NCI-H1417 treated with DMSO at 0.1 percent for 48 hours (cell line): ENCODE measurements at places on chromosomes 6 and 20.

DNA sequence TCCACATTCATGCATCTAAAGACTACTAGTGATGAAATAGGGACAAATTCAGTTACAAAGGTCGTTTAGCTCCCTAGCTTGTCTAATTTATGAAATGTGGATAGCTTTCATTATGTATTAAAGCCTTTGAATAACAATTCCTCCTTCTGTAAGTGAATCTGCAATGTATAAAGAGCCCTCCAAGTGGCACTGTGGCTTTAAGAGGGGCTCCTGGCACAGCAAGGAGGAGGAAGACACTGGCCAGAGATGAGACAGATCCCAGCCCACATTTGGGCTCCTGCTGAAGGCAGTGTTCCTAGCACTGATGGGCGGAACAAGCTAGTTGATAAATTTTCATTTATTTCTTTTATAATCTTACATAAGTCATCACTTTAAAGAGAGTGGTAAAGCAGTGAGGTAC lies 17.6 kb upstream of the FUCA2 start:
- DNase-seq = no peak

- no peak for DNase-seq
Observed at GRCh38 chr6:127968394-127968793, 67.5 kb upstream of the THEMIS start.

- no peak for DNase-seq
Observed at GRCh38 chr6:104956731-104957294, at the start of gene LIN28B. Gene LIN28B (plus strand): TSS chr6:104957107. CDS start chr6:104957251, 144 bp downstream.

GRCh38 chr6:54232703-54233102 lies 75.5 kb upstream of the TINAG start:
- DNase-seq = no peak

GRCh38 chr6:16333580-16333979 lies 95.2 kb downstream of the GMPR start:
- DNase-seq = no peak

GRCh38 chr6:161532536-161532935 lies 258.7 kb upstream of the AGPAT4 start:
- DNase-seq = no peak

GRCh38 chr6:82237013-82237412 lies 10.5 kb downstream of the IBTK start:
- no peak for DNase-seq

DNA sequence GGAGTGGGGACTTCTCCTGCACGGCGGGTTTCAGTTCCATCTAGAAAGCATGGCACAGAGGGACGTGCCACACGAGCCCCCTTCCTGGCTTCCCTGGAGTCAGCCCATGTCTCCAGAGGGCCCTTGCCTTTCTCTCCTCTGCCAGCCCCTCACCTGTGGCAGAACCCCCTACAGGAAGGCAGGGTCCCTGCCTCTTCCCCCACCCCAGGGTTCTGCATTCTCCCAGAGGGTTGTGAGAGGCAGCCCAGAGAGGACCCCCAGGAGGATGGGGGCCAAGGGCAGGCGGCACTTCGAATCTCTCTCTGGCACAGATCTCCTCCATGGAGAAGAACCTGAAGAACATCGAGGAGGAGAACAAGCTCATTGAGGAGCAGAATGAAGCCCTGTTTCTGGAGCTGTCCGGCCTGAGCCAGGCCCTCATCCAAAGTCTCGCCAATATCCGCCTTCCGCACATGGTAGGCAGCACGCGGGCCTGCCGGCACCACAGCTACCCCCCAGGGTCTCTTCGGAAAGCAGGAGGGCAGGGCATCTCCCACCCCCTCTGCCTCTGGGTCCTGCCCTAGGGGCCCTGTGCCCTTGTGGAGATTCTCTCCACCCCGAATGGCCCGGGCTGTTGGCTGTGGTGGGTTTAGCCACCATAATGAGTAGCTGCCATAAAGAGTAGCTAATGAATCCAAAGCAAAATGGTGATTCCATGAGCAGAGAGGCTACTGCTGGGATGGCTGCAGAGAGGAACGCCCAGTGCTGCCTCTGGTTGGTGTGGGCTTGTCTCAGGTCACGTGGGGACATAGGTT lies 15.9 kb upstream of the PCMTD2 start:
- no peak for DNase-seq
